ENCODE measurements at places on chromosomes 13 and 19.

DNA sequence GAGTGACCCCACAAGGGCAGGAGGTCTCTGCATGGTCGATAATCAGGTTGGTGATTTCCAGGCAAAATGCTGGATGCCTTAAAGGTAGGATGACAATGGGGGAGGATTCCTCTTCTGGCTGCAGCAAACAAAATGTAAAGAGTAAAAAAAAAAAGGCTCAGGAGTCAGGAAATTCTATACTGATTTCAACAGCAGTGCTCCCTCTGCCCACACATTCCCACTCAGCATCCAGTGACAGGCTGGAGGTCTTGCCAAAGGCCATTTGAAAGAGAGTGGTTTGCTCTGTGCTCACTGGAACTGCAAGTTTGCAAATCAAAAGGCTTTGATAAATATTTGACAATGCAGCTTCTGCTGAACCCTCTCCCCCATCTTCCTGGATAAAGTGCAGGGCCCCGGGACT is 135.4 kb downstream of the TNFRSF19 start:
- DNase-seq: no peak

GRCh38 chr19:18435178-18435841 is 2.6 kb downstream of the ISYNA1 start:
- no peak for DNase-seq

DNA sequence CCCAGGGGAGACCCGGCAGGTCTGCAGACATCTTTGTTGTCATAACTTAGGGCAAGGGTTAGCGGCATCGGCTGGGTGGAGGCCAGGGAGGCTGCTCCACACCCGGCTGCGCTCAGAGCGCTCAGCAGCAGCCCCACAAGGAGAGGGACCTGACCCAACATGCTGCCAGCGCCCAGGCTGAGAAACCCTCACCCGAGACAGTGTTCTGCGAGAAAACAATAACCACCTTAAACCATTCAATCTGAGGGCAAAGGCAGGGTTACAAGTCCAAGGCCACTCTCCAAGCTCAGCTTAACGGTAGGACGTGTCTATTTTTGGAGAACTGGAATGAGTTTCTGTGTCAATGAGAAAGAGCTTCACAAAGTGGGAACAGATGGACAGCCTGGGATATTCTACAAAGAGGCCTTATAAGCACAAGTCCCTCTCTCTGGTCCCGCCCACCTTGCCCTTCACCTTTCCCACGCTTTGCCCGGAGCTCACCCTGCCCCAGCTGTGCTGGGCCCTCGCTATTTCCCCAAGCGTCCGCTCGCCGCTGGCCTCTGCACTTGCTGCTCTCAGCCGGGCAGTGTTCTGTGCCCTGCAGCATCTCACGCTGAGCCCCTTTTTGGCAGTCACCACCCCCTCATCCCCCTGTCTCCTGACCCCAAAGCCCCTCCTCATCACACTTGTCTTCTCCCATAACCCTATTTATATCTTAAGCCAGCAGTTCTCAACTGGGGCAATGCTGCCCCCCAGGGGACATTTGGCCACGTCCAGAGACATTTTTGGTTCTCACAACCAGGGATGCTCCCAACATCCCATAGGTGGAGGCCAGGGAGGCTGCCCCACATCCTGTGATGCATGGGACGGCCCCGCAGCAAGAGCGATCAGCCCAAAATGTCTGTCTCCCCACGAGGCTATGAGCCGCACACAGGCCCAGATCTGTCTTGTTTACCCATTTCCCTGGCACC is 17.6 kb downstream of the PPP1R12C start:
- DNase-seq: no peak

GRCh38 chr13:113785051-113786010 is 26.3 kb downstream of the TMEM255B start:
- DNase-seq: no peak

DNA sequence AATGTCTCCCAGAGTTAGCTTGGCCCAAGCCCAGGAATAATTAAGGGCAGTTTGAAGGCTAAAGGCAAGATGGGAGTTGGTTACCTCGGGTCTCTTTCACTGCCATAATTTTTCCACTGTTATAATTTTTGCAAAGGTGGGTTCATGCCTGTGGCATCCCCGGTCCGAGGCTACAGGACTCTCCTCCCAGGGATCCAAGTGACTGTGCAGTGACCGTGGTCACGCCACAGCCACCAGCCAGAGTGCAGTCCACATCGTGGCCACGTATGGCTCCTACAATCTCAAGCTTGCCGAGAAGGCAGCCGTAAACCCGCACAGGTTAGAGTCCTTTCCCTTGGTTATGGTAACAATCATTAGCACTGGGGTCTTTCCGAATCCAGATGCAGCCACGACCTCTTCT is 36.8 kb downstream of the C13orf46 start:
- DNase-seq: no peak

GRCh38 chr13:71613066-71613745 is 253.8 kb downstream of the DACH1 start:
- no peak for DNase-seq

GRCh38 chr13:60078226-60078625 is 85.5 kb downstream of the DIAPH3 start:
- DNase-seq: no peak

GRCh38 chr13:46685006-46685730 is 111.8 kb downstream of the ESD start:
- DNase-seq: no peak

DNA sequence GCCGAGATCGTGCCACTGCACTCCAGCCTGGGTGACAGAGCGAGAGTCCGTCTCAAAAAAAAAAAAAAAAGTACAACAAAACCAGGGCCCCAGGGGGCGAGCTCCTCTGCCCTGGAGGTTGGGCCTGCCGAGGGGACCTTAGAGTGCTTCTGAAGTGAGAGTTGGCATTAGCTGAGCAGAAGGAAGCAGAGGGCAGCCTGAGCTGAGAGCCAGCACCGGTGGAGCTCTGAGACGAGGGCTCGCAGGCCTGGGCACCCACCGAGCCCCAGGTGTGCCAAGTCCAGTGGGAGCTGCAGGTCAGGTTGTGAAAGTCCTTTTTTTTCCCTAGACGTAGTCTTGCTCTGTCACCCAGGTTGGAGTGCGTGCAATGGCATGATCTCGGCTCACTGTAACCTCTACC is 46.0 kb downstream of the KDM4B start:
- DNase-seq: no peak

- peak; percentile 13 for DNase-seq
Observed at GRCh38 chr13:62512194-62513141, 1096.8 kb upstream of the PCDH20 start.

DNA sequence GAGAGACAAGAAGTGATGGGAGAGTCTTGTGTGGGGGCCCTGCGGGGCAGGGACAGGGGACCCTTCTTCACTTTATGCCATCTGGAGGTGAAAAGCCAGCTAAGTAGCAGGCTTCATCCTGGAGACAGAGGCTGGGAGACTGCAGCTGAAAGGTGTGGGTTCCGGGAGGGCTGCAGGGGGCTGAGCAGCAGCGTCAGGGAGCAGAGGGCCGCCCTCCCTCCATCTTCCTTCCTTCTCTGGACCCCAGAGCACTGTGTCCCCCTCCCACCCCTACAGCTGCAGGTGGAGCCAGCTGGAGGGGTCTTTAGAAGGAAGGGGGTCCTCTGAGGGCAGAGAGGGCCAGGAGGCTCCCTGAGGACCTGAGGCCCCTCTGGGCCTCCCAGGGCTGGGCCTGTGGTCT is 96.6 kb downstream of the WTIP start:
- no peak for DNase-seq

GRCh38 chr19:45440259-45440638 is 16.5 kb upstream of the ERCC1 start:
- DNase-seq: no peak

DNA sequence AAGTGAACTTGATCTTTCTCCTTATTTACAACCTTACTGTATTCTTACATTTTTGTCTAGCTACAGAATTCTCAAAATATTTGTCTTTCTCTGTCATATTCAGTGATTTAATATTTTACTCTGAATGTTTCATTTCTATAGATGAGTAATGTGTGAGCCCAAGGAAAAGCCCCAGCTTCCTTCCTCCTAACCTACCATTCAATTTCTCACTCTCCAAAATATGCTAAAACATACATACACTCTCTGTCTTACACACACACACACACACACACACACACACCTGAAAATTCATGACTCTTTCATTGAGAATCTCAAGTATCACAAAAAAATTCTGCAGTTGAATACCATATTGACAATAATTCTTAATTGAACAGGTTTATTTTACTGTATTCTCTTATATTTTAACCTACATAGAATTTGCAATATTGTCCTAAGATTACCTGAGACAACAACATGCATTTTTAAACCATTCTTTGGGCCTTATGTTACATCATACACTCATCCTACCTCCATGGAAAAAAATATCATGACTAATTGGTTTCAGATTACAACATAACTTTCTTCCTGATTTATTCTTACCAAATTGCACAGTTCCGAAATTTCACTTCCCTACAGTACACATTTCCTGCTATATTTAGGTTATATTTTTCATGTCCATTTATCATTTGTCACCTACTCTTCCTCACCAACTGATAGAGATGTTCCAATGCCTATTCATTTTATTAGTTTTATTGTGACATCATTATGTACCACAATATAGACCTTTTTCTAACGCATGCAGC is 1965.6 kb upstream of the PCDH20 start:
- DNase-seq: no peak

- no peak for DNase-seq
Observed at GRCh38 chr19:10105509-10106099, 558 bp upstream of the PPAN start.

GRCh38 chr19:13154911-13155471 is 4.8 kb downstream of the IER2 start:
- DNase-seq: no peak

DNA sequence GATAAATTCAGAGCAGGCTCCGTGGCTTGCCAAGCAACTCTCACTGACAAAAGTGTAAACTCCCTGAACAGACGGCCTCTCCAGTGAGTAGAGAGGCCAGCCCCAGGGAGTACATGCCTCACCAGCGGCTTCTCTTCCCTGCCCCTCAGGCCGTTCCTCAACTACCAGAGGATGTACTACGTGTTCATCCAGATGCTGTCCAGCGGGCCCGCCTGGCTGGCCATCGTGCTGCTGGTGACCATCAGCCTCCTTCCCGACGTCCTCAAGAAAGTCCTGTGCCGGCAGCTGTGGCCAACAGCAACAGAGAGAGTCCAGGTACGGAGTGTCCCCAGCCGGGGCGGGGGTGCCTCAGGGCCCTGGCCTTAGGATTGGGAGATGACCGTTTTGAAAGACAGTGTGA is 93.4 kb upstream of the MCF2L start:
- DNase-seq: no peak

- no peak for DNase-seq
Observed at GRCh38 chr13:60492187-60492586, 95.2 kb downstream of the TDRD3 start.

DNA sequence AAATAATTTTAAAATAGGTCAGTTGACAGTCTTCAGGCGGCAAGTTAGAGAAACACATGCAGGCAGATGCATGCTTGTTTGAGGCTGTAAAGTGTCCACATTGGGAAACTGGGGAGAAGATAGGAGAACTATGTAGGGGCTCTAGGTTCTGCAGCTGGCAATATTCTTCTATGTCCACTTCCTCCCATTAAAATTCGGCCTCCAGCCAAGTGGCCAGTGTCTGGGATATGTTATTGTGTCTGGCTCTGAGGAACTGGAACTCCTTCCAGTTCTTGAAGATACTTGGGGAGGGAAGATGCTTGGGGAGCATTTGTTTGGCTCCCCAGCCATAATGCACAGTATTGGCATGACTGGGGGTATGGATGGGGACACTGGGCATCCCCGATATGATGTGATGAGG is 20.9 kb upstream of the KLF2 start:
- DNase-seq: no peak

DNA sequence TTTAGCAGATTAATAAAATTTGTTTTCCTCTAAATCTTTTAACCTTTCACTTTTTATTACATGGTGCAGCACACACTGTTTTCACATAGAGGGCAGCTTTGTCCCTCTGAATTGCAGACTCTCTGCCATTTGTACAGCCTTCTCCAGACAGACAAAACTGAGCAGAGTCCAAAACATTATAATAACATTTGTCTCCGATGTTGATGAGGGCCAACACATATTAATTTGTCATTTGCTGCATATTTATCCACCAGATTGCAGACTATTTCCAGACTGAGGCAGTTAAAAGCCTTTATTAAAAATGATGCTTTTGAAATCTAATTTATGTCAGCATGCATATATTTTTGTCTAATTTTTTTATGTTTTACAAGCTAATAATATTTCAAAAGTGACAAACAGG is 1251.9 kb upstream of the SLC10A2 start:
- no peak for DNase-seq

DNA sequence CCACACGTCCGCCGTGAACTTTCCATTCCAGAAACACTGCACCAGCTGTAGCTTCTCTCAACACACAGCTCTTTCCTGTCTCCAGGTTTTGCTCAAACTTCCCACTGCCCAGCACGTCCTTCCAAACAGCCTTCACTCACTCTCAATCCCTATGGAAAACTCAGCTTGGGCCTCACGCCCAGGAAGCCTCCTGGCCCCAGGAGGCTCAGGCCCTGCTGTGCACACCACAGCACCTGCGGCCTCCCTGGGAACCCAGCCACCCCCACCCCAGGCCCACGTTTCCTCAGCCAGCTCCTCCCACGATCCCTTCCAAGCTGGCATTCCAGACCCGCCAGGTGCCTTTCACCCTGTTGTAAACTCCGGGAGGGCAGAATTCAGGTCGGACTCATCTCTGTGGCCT is 35.2 kb downstream of the C13orf46 start:
- no peak for DNase-seq

DNA sequence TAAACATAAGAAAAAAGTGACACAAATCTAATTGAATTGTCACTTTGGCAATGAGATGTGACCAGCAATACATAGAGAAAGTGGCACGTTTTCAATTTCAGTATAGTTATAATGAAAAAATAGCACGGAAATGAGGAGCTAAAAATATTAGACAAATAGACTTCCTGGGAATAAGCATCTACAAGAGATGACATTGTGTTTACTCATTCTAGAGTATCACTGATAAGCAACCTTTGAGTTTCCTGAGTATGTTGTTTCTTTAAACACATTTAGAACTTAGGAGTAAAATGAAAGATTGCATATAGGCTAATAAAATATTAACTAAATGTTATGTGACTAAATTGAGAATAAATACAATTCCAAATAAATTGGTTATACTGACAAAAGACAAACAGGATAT is 207.1 kb upstream of the SLITRK6 start:
- no peak for DNase-seq

DNA sequence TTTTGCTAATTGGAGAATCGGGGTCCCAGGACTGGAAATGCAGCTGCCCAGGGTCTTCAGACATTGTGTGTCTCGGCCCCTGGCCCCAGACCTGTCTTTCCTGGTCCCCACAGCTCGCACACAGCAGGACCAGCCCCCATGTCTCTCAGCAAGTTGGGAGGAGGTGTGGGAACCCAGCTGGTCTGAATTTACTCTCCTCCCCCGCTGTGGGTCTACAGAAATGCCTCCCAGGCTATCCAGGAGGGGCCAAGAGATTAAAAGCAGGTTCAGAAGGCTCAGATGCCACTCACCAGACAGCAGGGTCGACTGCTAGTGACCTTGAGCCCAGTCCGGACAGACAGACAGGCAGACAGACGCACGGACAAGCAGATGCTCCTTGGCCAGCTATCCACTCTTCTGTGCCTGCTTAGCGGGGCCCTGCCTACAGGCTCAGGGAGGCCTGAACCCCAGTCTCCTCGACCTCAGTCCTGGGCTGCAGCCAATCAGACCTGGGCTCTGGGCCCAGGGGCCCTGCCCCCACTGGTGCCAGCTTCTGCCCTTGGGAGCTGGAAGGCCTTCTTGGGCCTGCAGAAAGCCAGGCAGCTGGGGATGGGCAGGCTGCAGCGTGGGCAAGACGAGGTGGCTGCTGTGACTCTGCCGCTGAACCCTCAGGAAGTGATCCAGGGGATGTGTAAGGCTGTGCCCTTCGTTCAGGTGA is at the start of gene DAND5:
TSS of gene DAND5 (plus strand) at position 285 of the 697 bp plus-strand sequence. CDS start at position 370, 85 bp downstream.
- DNase-seq: no peak
